ENCODE measurements at places on chromosomes 3 and 15.

DNA sequence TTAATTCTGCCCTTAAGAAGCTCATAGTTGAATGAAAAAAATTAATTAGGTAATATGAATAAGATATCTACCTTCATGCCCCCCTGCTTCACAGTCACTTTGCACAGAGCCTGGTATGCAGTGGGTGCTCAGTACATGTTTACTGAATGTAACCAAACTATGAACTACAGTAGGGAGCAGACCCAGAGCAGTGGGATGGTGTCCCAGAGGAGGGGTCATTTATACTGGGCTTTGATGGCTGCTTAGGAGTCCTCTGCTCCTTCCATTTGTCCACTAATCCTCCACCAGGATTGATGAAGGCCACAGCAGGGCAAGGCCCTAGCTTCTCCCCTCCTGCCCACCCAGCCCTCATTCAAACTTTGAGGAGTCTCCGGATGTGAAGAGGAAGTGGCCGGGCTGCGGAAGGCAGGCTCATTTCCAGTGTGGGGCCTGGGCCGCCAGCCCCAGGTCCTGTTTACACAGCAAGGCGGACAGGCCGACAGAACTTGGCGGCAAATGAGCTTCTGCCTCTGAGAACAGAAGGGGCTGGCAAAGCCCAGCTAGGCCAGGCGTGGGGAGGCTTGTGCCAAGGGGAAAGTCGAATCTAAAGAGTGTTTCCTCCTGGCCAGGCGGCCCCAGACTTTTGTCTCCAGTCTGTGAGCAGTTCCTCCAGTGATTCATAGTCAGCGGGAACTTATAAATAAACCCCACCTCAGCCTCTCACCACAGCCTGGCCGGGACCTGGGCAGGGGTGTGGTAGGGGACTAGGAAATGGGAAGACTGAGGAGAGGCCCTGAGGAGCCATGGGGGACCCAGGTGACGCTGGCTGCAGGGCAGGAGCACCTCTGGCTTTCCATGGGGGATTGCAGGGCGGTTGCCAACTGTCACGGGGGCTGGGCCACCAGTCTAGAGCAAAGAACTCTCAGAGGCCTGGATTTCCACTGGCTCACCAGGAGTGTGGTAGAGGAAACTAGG, 51.6 kb upstream of the LCTL start:
- no peak for DNase-seq

GRCh38 chr3:396293-396692, 199.7 kb downstream of the CHL1 start:
- DNase-seq, result no peak

DNA sequence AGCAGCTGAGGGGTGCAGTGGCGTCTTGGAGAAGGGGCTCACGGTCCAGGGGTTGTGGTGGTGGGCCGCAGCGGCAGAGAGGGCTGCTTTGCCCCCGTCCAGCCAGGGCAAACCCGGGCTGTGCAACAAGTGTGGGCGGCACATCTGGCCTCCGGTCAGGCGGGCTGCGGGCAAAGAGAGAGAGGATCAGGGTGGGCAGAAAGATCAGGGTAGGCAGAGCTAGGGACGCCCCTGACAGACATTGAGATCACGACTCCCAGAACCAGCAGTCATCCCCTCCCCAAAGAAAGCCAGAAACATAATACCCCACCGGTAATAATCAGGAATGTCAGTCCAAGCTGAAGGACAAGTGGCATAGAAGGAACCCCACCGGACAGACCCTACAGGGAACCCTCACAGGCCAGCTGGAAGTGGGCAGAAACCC, 6.8 kb downstream of the GATA2 start:
- no peak for DNase-seq

- DNase-seq, result no peak
These were observed 558.9 kb upstream of the IL12A start for GRCh38 chr3:159429702-159430101.

GRCh38 chr3:149726716-149727407, 25.4 kb downstream of the COMMD2 start:
- no peak for DNase-seq

DNA sequence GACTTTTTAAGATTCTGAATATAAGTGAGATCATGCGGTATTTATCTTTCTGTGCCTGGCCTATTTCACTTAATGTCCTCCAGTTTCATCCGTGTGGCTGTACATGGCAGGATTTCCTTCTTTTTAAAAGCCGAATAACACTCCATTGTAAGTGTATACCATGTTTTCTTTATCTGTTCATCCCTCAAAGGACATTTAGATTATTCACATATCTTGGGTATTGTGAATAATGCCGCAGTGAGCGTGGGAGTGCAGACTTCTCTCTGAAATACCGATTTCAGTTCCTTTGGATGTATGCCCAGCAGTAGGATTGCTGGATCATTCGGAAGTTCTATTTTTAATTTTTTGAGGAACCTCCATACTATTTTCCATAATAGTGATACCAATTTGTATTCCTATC, 136.1 kb downstream of the APBA2 start:
- DNase-seq, result no peak

GRCh38 chr15:93150910-93151881, 62.2 kb upstream of the RGMA start:
- DNase-seq, result no peak

- peak; percentile 39 for DNase-seq
These were observed 863 bp downstream of the PSMA4 start for GRCh38 chr15:78540871-78541743.

DNA sequence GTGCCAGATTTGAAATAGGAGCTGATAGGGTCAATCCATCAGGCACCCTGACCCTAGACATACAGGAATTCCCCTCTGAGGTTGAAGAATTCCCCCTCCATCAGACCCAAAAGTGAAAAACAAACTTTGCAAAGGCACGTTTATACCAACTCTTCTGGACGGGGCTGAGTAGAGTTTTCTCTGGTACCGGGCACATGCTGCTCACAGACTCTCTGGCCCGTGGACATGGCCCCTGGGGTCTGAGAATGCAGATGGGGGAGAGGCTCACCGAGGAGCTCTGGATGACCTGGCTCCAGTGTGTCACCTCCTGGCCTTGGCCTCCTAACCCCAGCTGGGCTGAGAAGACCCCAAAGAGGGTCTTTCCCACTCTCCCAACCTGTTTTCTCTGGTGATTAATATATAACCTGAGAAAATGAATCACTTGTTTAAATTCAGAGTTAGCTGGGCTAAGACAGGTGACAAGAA, 11.2 kb upstream of the LIPC start:
- no peak for DNase-seq

GRCh38 chr3:3504686-3505085, 294.5 kb upstream of the LRRN1 start:
- no peak for DNase-seq

DNA sequence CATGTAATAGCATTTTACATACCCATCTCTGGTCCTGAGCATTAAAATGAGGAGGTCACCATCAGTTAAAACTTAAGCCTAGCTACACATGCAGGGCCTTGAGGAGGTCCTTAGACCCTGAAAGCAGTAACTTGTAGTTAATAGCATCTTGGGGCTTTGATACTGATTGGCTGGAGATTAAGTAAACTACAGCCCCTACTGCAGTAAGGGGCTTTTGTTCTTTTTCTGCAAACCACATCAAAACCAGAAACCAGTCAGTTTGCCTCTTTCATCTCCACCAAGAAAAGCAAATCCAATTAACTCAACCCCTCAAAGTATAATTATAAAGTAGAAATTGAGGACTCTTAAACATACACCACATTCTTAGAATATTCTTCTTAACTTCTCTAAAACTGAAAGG, 622.7 kb downstream of the ZPLD1 start:
- DNase-seq, result no peak

GRCh38 chr3:168123201-168124176, 27.8 kb upstream of the GOLIM4 start:
- DNase-seq, result no peak

DNA sequence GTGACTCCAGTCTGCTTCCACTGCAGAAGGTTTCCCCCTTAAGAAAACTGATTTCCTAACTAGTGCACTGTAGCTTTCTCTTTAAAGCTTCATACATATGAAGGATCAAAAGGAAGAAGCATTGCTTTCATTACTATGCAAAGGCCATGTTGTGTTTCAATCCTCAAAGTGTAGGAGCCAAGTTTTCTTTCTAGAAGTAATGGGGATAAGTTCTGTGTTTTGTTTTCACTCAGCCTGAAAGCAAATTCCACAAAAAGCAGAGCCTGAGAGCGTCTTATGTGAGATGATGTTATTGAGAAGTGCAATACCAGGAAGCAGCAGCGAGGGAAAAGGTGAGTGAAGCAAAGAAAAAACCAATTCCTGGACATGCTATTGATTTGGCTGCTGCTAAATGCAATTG, 99.7 kb downstream of the GMNC start:
- no peak for DNase-seq

- DNase-seq, result peak; percentile 0
These were observed 122.6 kb downstream of the CADM2 start for GRCh38 chr3:85081191-85081906.

DNA sequence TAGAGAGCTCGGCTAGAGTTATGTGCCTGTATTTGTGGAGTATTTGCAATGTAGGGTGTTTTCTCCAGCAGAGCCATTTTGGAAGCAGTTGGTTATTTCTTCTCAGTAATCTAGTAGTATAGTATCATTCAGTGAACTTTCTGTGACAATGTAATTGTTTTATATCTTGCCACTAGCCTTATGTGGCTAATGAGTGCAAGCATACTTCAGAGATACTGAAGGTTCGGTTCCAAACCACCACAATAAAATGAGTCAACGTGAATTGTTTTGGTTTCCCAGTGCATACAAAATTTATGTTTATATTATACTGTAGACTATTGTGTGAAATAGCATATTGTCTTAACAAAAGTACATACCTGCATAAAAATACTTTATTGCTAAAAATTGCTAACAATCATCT, 286.9 kb upstream of the TBL1XR1 start:
- DNase-seq, result no peak

- DNase-seq, result no peak
These were observed 87.6 kb downstream of the RYK start for GRCh38 chr3:134163096-134163495.

DNA sequence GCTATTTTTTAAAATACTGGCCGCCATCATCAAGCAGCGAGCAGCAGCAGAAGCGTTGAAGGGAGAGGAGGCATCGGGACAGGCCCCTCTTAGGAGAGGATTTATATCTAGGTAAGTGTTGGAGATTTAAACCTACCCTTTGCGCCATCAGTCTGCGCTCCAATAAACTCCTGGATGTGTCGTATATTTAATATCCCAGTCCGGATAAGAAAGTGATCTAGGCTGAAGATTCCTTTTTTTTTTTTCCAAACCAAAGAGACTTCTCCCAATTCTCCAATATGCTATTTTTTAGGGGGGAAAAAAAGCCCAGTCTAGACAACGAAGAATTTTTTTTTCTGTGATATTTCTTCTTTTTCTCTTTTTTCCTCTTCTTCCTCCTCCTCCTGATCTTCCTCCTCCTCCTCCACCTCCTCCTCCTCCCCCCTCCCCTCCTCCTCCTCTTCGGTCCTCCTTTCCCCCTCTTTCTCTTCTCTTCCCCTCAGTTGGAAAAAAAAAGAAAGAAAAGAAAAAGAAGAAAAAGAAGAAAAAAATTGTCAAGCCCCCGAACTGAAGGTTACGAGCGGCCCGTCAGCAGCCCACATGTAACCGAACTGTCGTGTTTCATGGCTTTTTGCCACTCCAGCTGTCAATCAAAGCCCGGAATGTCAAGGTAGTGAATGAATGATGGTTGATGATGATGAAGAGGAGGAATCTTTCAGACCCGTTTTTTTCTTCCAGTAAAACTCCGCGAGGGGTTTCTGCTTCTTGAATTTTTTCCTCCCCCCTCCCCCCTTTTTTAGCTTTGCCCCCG, 835 bp downstream of the MEIS2 start:
- no peak for DNase-seq

DNA sequence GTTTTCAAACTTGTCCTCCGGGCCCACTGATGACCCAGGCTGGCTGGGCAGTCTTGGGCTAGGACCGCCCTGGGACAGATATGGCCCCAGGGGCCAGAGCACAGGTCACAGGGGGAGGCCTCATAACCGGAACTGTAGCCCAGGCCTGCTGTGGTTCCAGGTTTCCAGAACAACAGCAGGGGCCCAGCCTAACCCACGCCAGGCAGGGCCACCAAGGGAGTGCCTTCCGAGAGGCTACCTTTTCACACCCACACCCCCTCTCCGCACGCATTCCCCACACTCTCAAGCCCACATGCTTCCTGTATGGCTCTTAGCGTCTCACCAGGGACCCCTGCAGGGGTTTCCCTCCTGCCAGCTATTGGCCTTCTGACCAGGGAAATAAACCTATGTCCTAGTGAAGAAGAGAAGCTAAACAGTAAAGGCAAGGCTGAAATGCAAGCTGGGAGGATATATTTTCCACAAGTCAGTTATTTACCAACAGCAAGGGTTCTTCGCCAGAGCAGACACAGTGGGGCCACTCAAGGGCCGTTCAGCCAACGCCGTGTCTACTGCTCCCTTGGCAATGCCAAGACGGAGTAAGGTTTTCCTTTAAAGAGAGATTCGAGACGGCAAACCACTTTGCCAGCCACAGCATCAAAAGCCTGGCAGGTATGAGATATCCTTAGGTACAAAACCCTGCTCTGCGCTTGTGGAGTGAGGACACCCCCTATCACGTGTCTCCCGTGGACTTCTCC, 135.1 kb downstream of the ATP10A start:
- DNase-seq, result no peak

DNA sequence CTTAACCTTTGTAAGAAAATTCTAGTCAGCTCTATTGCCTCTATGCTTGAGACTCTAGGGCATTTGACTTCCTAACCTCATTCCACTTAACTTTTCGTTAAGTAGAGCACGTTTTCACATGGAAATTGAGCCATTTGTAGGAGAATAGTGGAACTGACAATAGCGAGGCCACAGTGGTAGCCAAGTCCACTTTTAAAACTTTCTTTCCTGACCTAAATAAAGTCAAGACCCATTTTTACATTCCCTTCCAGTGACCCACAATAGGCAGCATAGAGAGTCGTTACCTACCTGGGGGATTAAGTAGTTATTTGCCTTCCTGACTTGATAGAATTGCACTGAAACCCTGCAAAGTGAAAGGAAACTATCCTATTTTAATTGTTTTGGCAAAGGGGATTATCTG, 386.0 kb upstream of the NECTIN3 start:
- DNase-seq, result no peak

DNA sequence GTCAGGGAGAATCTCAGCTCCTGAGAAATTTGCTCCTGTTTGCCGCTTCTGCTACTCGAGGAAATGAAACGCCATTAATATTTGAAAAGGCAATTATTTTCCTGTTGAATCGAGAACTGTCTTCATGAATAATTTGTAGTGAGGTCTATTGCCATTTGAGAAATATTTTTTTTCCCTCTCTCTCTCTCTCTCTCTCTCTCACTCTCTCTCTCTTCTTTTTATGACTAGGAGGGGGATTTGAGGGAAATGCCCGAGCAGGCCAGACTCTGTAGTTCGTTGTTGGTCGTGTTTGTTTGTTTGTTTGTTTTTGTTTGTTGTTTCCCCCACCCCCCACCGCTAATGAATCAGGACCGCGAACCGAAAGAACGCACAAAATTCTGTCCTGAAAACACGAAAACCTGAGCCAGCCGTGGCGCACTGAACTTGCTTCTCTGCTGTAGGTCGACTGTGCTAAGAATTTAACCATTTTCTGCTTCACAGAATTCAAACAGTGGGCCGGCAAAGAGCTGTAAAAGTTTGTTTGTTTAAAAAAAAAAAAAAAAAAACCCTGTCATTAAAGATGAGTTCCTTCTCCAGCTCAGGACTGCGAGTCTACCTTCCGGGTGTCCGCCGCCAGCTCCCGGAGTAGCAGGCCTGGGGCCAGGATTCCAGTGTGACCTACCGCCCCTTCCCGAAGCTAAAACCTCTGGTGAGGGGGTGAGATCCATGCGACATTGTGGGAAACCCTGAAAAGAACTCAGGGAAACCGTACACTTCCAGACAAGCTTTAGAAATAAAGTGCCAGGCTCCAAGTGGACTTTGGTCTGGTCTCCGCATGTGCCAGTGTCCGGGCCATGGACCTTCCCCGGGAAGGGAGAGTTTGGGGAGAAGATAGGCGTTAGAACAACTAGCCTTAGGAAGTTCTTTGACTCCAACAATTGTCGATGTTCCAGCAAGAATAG, 12.1 kb downstream of the ZIC4 start:
- no peak for DNase-seq

Measured in RWPE1 (cell line).